ENCODE measurements at places on chromosomes 16 and 17. TPM values are rescaled to one million over a fixed set of nuclear protein-coding genes. Genes with fewer than 3 reads are reported as not detected.

FKBP10 gene
- total RNA-seq = 4.6 TPM

NATD1 gene
- total RNA-seq = 2.2 TPM

CACNG5 gene
- not detected for total RNA-seq

FGF11 gene
- not detected for total RNA-seq

TANC2 gene
- 10.7 TPM for total RNA-seq

PNPO gene
- not detected for total RNA-seq

MLKL gene
- total RNA-seq = 23.3 TPM

SLC38A8 gene
- not detected for total RNA-seq

TP53TG3D gene
- total RNA-seq = not detected

COPZ2 gene
- total RNA-seq = 6.8 TPM

PPY gene
- total RNA-seq = not detected

AGRP gene
- total RNA-seq = not detected

ST6GALNAC1 gene
- total RNA-seq = 51.9 TPM

GRIN2A gene
- total RNA-seq = 1.7 TPM

UBE2I gene
- total RNA-seq = 71.0 TPM

ADAD2 gene
- total RNA-seq = not detected

ACSM2A gene
- not detected for total RNA-seq

NPW gene
- not detected for total RNA-seq

SOX8 gene
- 15.1 TPM for total RNA-seq

UBE2Z gene
- total RNA-seq = 33.0 TPM

CCL5 gene
- total RNA-seq = 2.0 TPM

TK2 gene
- total RNA-seq = 22.0 TPM

RAMP2 gene
- total RNA-seq = not detected

TUBG1 gene
- total RNA-seq = 72.4 TPM

TEX19 gene
- not detected for total RNA-seq

SEC14L5 gene
- total RNA-seq = 0.55 TPM

ITGB4 gene
- 136 TPM for total RNA-seq

NF1 gene
- 59.8 TPM for total RNA-seq

SSTR5 gene
- not detected for total RNA-seq

MIF4GD gene
- 12.5 TPM for total RNA-seq

SULT1A4 gene
- total RNA-seq = 7.5 TPM

ABCA6 gene
- total RNA-seq = 13.3 TPM

PTX4 gene
- total RNA-seq = not detected

KRT33A gene
- total RNA-seq = not detected

DNASE1L2 gene
- total RNA-seq = not detected

PRDM7 gene
- total RNA-seq = not detected

SLFN12L gene
- total RNA-seq = 1.7 TPM

SLC16A6 gene
- total RNA-seq = 0.92 TPM

TNS4 gene
- 0.89 TPM for total RNA-seq

SP6 gene
- total RNA-seq = 3.0 TPM

FLYWCH1 gene
- total RNA-seq = 74.4 TPM

ITGA2B gene
- 2.4 TPM for total RNA-seq

TRPV3 gene
- total RNA-seq = 1.2 TPM

DGKE gene
- total RNA-seq = 21.8 TPM

Measured in stomach (tissue), 19 donors.